ENCODE measurements at places on chromosomes 2 and 18.
A peak's percentile ranks its signal among the peaks of the same experiment; 100 is the strongest.

GRCh38 chr18:47983946-47984345, 53.5 kb upstream of the SMAD2 start:
- DNase-seq, result no peak

DNA sequence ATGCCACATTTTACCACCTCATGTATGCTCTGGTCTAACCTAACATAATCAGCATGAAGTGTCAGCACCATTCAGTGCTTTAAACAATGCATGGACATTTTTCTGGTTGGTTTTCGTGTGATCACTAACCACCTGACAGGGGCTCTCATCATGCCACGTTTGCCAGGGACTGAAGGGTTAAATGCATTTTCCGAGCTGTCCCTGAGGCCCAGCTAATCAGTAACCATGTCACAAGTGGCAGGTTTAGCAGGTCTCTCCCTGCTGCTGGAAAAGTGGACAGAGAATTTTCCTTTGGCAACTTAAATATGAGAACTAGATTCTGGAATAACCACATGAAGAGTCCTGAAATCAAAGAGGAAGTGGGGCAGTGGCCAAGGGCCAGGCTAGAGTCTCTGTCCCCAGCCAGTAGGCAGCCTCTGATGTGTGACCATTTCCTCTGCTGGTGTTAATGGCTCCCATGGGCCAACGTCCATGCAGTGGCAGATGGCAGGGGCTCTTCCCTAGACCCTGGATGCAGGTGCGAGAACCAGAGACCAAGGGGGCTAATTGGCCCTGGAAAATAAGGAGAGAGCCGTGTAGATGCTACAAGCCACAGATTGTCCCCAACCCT, 69.5 kb downstream of the TPGS2 start:
- no peak for DNase-seq

GRCh38 chr2:158457826-158458616, 1.3 kb downstream of the PKP4 start:
- peak; percentile 73 for DNase-seq

- DNase-seq, result no peak
Observed at GRCh38 chr18:48893608-48894600, 56.9 kb downstream of the SMAD7 start.

GRCh38 chr2:88122141-88122884, 5.5 kb downstream of the FABP1 start:
- no peak for DNase-seq

DNA sequence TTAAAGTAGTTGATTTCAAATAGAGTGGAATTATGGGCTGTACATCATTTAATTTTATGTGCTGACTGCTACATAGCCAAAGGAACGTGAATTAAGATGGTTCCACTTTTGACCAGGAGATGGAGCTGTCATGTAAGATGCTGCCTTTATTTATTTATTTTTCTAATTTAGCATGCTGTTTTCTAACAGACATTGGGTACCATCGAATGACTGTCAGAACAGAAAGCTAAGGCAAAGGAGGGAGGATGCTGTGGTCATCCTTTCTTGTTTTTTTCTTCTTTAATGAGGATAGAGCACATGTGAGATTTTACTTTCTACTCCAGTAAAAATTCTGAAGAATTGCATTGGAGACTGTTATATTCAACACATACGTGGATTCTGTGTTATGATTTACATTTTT, at the start of gene SCN2A:
TSS of gene SCN2A (plus strand) at position 185 of the 400 bp plus-strand sequence. CDS start 56,410 bp downstream, outside the sequence.
- DNase-seq, result no peak

- no peak for DNase-seq
Observed at GRCh38 chr2:113187771-113188170, 14.0 kb downstream of the PSD4 start.

All from hypothalamus (tissue), 51 donors.